CD4-positive, alpha-beta T cell treated with Interleukin-6 at 100 ng/mL for 8 hours (primary cell): ENCODE measurements at places on chromosomes 3 and 15.

DNA sequence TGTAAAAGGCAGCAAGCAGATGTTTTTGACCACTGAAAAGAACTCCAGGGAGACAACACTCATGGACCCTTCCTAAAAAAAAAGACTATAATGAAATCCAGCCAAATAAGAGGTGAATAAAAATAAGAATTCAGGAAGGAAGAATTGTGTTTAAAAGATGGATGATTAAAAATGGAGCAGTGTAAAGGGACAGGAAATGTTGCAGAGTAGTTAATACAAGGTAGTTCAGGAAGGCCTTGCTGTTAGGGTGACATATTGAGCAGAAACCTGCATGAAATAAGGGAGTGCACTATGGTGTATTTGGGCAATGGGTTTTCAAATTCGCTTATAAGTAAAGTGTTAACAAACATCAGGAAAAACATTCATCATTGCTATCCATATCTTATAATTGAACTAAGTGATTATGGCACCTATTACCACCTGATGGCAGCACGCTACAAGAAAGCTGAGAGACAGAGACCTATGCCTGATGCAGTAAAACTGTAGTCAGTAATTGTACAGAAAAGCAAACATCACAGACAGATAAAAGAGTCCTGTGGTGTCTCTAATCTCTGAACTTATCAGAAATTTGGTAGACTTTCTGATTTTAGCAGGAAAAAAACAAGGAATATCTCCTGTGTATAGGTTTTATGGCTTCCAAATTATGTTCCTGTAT is 5.8 kb upstream of the DBR1 start:
- peak; percentile 37 for DNase-seq

- DNase-seq, result no peak
Measured at GRCh38 chr3:157241599-157241998, 81.7 kb upstream of the CCNL1 start.

DNA sequence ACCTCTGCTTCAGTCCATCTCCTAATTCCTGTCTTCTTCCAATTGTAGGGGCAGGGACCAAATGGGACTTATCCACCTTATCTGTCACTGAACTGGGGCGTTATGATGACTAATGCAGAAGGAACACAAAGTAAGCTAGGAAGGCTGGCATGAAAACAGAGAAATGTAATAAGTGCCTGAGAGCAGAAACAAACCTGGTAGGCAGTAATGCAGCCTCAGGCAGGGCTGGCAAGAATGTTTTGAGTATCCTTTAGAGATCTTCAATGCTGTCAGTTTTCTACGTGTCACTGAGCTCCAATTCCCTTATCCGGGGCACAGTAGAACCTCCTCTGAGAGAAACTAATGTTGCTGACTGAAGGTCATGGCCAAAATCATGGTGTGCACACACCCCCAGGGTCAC is 246.2 kb upstream of the TBL1XR1 start:
- DNase-seq, result no peak

- DNase-seq, result no peak
Measured at GRCh38 chr3:183328164-183328563, 75.1 kb downstream of the B3GNT5 start.

DNA sequence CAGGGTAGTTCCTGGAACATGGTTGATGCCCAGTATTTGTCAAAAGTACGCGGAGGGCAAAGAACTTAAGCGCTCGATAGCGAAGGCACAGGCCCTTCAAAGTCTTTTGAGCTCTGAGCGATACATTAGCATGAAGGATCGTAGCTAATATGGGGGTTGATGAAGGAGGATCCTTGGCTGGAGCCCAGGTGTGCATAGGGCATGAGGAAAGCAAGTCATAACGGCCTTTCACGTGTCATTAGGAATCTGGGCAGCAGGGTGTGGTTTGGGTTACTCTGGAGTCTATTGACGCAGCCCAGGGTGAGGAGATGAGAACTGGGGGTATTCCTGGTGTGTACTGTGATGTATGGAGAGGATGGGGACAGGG is 31.7 kb downstream of the SPINK8 start:
- DNase-seq, result no peak

DNA sequence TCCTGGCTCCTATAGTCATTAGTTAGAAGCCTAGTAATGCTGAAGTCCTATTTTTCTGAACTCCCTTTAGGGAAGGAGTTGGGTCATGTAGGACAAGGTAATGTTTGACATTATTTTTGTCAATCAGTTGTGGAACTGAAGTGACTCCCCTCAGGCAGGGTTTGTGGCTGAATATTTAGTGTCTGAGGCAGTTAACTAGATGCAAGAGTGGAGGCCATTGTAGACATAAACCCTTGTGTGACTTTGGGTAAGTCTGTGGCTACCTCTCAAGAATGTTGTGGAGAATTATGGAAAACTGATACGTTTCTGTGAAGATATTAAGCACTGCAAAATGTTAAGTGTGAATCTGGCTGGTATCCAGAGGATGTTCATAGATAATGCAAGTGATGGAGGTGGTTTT is 125.2 kb upstream of the PHLDB2 start:
- DNase-seq, result no peak

DNA sequence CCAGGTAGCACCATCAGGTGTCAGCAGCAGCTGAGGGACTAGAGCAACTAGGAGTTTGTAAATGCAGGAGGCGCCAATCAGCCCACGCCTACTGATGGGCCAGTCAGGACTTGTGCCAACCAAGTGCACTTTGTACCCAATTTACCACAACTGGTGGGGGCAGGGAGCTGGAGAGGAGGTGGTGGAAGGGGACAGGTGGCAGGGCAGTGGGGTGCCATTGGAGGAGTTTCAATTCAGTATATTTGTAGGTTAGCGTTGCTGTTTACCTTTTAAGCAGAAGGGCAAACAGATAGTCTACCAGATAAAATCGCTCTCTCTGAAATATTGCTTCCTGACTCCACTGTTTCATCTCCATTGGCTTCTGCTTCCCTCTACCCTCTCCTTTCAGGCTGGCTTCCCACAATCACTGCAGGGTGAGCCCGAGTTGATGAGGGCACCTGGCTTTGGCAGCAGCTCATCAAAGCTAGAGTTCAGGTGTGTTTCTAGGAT is 75.7 kb downstream of the TRIM69 start:
- no peak for DNase-seq

DNA sequence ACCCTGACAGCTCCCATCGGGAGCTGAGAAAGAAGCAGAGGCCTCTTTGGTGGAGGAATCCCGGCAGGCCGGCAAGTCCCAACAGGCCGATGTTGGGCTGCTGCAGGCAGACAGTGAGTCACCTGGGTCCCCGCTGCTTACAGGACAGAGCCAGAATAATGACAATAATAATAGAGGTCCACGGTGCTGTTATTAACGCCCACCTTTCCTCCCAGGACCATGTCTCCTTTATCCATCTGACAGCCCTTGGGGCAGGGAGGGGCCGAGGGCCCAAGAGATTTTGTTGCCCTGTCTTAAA is 29.3 kb upstream of the MAGEF1 start:
- DNase-seq, result no peak

GRCh38 chr15:29334544-29334943 is 64.9 kb upstream of the NSMCE3 start:
- DNase-seq, result no peak

DNA sequence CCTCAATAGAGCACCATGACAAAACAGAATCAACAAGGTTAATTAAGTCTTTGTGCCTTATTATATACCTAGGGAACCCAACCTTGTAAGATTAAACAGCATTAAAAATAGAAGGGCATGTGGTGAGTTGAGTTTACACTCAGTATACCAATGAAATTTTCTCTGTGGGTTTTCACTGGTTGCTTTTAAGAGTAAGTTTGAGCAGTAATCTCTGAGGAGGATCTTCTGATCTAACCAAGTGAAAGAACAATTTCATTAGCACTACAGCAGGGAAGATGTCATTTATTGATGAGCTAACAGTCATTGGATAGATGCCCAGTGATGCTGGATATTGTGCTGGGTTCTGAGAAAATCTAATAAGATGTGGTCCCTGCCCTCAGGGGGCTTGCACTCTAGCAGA is 26.9 kb upstream of the AKAP13 start:
- no peak for DNase-seq

- DNase-seq, result no peak
Measured at GRCh38 chr3:126360046-126360713, 3.0 kb upstream of the KLF15 start.

DNA sequence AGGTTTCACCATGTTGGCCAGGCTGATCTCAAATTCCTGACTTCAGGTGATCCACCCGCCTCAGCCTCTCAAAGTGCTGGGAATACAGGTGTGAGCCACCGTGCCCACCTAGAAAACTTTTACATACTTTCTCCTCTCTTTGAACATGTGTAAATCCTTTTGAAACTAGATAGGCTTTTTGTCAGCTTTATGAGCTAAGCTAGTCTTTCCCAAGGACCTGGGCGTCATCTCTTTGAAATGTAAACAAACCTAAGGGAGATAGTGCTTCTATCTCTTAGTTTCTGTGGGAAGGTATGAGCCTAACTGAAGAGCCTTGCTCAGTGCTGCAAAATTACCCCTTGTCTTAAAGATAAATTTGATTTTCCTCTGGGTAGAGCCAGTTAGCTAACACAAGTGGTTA is 4.8 kb downstream of the CX3CR1 start:
- DNase-seq, result no peak

- no peak for DNase-seq
Measured at GRCh38 chr3:115233021-115233420, 85.9 kb upstream of the ZBTB20 start.

GRCh38 chr15:64915518-64916227 is 4.0 kb downstream of the ANKDD1A start:
- no peak for DNase-seq

DNA sequence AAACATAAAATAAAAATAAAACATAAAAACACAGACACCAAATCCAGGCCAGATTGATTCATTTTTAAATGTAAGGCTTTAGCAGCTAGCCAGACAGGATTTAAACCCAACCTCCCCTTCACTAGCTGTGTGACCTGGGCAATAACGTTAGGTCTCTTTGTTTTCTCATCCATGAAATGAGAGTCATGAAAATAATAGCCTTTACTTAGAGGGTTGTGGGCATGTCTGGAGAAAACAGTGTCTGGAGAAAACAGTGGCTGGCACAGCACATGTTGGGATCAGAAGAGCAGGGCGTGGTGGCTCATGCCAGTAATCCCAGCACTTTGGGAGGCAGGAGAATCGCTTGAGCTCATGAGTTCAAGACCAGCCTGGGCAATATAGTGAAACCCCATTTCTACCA is 1.9 kb upstream of the DPPA4 start:
- no peak for DNase-seq

DNA sequence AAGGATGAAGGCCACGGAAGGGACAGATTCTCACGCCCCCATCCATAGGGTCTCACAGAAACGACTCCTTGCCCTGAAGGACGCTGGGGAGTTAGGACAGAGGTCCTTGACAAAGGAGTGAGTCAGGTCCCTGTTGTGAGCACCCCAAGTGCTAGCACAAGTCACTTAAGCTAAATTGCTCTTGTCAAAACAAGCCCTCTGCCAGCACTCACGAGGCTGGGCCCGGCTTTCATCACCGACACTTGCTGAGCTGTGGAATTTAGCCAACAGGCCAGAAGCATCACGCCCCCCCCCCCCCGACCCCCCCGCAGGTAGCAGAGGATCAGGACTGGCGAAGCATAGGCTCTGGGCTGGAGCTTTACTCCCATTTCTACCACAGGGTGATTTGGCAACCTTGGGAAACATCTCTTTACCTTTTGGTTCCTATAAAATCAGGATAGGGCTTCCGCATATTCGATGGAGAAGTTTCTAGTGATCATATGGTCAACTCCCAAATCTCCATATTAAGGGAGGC is 75.4 kb downstream of the ADCY5 start:
- DNase-seq, result no peak

- DNase-seq, result no peak
Measured at GRCh38 chr15:81265256-81265943, 58.5 kb downstream of the STARD5 start.

DNA sequence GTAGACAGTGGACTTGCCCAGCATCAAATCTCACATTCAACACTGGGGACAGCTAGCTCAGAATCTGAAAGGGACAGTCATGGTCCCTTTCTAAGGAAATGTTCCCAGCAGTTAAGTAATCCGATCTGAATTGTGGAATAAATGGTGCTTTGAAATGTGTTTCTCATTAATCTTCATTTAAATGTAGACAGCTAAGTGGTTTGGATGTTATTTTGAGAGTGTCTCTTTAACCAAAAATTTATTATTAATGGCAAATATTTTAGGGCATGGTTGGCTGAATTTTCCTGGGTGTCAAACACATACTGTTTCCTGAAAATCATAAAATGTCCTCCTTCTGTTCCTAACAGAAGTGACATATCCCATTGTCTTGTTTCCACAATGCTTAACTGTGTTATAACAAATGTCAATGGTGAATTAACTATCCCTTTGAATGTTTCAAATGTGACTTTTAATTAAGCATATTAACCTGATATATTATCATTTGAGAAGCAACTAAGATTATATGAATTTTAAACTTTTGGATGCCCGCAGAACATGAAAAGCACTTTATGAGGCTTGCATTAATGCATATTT is 210.8 kb downstream of the CHST2 start:
- DNase-seq, result no peak

GRCh38 chr3:128170866-128171516 is 17.7 kb downstream of the EEFSEC start:
- DNase-seq, result no peak

- DNase-seq, result no peak
Measured at GRCh38 chr3:72126441-72127223, 341.7 kb upstream of the PROK2 start.

DNA sequence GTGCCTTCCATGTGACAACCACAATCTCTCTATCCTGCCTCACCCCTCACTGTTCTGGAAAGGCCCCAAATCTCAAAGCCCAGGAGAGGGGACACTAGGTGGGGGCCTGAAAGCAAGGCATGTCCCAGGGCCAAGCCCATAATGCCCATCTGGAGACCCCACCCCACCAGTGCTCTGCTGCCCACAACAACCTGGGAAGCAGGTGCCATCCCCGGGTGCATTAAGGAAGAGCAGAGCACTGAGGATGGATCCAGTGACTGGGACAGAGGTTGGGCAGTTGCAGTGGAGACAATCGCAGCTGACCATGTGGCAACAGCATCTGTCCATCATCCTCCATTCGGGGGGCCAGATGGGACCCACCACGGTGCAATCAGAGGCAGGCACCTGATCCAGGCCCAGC is 106.2 kb upstream of the PRR20G start:
- no peak for DNase-seq

- DNase-seq, result no peak
Measured at GRCh38 chr15:76108021-76108723, 48.4 kb downstream of the TMEM266 start.
